Stimulated activated CD8-positive, alpha-beta memory T cell treated with anti-CD3 and anti-CD28 coated beads, Interleukin-4, amount 100 ng/mL, for 1 hour (primary cell): ENCODE measurements at places on chromosomes 13 and 19.

GRCh38 chr13:28753208-28753892 is 34.6 kb upstream of the SLC46A3 start:
- DNase-seq = no peak

DNA sequence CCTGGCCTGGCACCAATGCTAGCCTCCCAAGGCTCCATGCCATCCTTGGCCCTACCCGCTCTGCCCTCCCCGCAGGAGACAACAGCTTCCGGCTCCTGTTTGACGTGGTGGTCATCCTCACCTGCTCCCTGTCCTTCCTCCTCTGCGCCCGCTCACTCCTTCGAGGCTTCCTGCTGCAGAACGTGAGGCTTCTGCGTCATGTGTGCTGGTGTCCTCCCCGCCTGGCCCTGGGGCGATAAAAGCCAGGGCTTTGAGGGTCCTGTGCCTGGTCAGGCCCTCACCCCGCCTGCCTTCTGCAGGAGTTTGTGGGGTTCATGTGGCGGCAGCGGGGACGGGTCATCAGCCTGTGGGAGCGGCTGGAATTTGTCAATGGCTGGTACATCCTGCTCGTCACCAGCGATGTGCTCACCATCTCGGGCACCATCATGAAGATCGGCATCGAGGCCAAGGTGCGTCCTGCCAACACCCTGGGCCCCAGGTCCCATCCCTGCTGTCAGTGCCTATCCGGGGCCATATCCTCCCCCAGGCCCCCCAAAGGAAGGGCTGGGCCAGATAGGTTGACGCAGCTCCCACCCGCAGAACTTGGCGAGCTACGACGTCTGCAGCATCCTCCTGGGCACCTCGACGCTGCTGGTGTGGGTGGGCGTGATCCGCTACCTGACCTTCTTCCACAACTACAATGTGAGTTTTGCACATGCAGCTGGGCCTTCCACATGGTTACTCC is 6.3 kb downstream of the MCOLN1 start:
- DNase-seq = no peak

- DNase-seq = no peak
Measured at GRCh38 chr13:22877421-22877820, 303.4 kb upstream of the SGCG start.

- DNase-seq = no peak
Measured at GRCh38 chr19:13748169-13748828, 16.0 kb upstream of the MRI1 start.

DNA sequence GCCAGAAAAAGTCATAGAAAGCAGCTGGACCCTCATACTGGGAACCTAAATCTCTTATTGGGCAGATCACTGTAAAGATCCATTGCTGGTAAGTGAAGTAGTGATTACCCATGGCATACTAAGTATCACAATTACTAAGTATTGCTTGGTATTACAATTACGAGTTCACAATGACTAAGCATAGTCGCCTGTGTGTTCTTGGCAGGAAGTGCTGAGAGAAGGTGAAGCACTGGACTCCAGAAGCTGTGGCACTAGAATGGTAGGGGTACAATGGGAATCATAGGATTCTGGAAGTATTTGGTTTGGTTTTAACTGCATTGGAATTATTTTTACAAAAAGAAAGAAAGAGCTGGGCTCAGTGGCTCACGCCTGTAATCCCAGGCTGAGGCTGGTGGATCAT is 20.3 kb downstream of the LGALS16 start:
- no peak for DNase-seq

GRCh38 chr13:57634839-57635165 is 3.3 kb downstream of the PCDH17 start:
- no peak for DNase-seq
